ENCODE measurements at places on chromosomes 4 and X. TPM values are rescaled to one million over a fixed set of nuclear protein-coding genes. Genes with fewer than 3 reads are reported as not detected.

GRCh38 chr4:113285501-113285900, 236.0 kb downstream of the ANK2 start:
- no peak for DNase-seq
- H3K27me3 ChIP-seq, result no peaks in the 10 kb centered on the region
- no peaks in the 10 kb centered on the region for H3K4me1 ChIP-seq
- no peaks in the 10 kb centered on the region for H3K36me3 ChIP-seq
- H3K4me3 ChIP-seq, result no peak overlapping the region

The SERPINA7 gene
- not detected for total RNA-seq

- DNase-seq, result no peak
- no peak overlapping the region for H3K27ac ChIP-seq
- no peak overlapping the region for H3K4me3 ChIP-seq
- no peaks in the 10 kb centered on the region for H3K36me3 ChIP-seq
- no peaks in the 10 kb centered on the region for H3K4me1 ChIP-seq
- no peaks in the 10 kb centered on the region for H3K27me3 ChIP-seq
Measured at GRCh38 chrX:2559124-2559523, 58.3 kb upstream of the DHRSX start.

DNA sequence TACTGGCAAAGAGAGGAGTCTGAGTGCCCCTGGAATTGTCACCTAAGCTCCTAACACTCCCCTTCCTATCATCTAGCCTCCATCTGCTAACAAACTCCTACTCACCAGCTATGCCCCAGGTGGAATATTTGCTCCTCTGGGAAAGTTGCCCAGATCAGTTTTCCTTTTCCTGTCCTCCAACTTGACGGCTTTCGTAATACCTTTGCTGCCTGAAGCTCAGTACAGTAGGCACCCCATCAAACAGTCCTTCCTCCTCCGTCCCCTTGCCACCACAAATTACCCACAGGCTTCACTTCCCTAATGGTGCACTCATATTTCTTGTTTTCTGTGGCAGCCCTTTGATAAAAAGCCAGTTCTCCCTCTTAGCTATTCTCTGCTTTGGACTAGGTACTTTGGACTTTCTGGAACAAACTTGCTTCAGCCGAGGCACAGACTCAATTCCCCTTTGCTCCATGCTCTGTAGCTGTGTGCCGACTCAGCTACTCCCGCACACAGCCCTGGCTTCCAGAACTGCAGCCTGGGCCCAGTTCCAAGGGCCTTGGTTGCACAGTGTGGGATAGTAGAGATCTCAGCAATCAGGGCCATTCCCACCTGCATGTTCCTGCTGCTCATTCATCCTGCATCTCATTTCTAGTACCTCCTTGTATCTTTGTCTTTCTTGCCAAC, 605.1 kb downstream of the BCOR start:
- H3K4me1 ChIP-seq, result no peaks in the 10 kb centered on the region
- no peaks in the 10 kb centered on the region for H3K36me3 ChIP-seq
- no peak overlapping the region for H3K27ac ChIP-seq
- no peak for DNase-seq
- H3K27me3 ChIP-seq, result no peaks in the 10 kb centered on the region
- no peak overlapping the region for H3K4me3 ChIP-seq

DNA sequence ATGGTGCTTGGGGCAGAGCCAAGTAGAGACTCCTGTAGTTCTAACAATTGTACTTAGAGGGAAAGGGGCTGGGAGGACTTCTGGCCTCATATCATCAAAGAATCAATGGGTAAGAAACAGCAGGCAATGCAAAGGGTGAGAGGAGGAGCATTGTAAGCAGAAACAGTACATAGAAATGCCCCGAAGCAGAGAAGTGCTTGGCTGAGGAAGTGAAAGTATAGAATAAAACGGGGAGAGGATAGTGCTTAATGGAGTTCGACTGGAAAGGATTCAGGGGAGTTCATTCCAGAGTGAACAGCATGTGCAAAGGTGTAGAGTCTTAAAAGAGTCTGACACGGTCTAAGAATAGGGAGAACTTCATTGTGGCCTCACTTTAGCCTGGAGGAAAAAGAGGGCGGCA, 103.0 kb downstream of the SYNPO2 start:
- H3K27ac ChIP-seq, result peak overlapping the region; percentile 91
- H3K4me3 ChIP-seq, result no peak overlapping the region
- peaks cover 95% of the 10 kb centered on the region for H3K4me1 ChIP-seq

- no peak for DNase-seq
- H3K4me1 ChIP-seq, result no peaks in the 10 kb centered on the region
- no peaks in the 10 kb centered on the region for H3K27me3 ChIP-seq
Measured at GRCh38 chrX:32448945-32449344, 762.4 kb downstream of the DMD start.

GRCh38 chr4:73718375-73719373, 21.7 kb upstream of the CXCL8 start:
- H3K4me1 ChIP-seq, result no peaks in the 10 kb centered on the region
- DNase-seq, result no peak
- no peaks in the 10 kb centered on the region for H3K36me3 ChIP-seq
- H3K27ac ChIP-seq, result no peak overlapping the region
- H3K4me3 ChIP-seq, result no peak overlapping the region

DNA sequence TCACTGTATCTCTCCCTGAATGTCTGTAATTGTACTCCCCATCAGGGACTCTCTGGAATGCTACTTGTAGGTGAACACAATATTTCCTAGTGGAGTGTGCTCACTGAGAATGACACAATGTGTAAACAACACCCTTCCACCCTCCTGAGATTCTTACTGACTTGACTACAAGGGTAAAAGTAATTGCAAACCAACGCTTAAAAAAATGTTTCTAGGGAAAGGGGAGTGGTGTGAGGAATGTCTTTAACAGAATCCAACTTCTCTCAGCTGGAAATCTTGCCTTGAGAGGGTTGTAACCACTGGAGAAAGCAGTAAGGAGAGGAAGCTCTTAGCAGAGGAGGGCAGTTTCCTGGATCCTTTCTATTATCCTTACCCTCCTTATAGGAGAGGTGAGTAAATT, 5.1 kb upstream of the RAPGEF2 start:
- no peaks in the 10 kb centered on the region for H3K36me3 ChIP-seq
- H3K4me3 ChIP-seq, result no peak overlapping the region
- no peak overlapping the region for H3K27ac ChIP-seq
- H3K4me1 ChIP-seq, result peaks cover 12% of the 10 kb centered on the region
- DNase-seq, result no peak

The MAGEB2 gene
- total RNA-seq, result not detected

DNA sequence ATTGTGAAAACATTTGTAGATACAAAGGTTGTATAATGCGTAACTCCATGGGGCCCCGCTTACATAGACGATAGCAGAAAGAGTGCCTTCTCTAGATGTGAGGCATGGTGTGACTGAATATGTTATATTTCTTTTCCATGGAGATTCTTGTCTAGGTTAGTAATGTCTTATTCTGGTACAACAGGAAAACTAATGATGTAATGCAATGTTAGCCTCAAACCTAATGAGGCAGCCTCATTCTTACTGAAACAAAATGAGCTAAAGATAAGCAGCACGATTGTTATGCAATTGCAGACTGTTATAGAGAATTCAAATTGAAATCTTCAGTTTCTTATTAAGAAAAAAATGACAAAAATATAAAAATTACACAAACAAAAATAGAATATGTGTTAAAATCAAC, 171.1 kb upstream of the ANKRD50 start:
- H3K4me3 ChIP-seq, result no peak overlapping the region
- no peaks in the 10 kb centered on the region for H3K27me3 ChIP-seq
- no peak overlapping the region for H3K27ac ChIP-seq
- no peaks in the 10 kb centered on the region for H3K4me1 ChIP-seq
- DNase-seq, result no peak

The TLR2 gene
- total RNA-seq, result 68.5 TPM

DNA sequence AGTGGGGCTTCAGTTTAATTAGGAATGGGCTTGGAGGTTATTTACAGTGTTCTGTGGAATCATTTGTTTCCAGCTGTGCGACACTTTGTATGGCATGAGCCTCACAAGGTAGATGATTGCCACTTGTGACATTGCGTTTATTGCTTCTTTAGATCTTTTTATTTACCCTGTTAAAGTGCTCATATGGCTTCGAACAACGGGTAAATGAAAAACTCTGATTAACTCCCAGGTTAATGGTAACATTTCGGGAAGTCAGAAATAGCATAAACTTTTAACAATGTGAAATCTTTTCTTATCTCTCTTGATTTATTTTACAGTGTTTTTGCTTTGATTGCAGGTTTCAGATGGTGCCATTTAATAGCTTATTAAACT, 494.3 kb downstream of the IDS start:
- no peak for DNase-seq
- H3K27ac ChIP-seq, result no peak overlapping the region
- H3K4me3 ChIP-seq, result no peak overlapping the region

DNA sequence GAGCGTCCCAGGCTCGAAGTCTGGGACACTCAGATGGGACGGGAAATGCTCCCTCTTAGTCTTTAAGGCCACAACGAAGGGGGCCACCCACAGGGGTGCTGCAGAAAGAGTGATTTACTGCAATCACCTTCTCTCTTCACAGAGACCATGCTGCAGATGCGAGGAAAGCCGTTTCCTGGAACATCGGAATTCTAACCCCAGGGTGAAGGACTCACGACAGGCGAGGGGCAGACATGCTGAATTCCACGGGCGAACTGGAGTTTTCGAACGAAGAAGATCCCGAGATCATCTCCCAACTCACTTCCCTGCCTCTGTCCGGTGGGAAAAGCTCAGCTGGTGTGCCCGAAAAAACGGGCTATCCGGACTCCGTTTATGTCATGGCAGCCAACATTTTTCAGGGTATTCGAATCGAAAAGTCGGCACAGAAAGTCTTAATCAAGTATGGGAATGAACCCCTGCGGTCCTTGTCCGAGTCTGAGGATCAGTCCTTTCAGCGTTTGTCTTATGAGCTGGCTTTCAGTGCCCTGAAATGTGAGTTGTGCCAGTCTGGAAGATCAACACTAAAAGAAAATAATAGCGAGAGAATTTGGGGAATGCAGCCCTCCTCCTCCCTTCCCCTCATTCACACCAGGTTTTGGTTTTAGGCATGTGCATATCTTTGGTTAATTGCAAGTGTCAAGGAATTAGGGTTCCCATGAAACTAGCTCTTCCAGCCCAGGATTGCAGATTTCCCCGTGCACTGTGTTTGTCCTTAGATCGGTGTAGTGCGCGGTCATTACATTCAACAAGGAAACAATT, 905 bp downstream of the NSUN7 start:
- peak overlapping the region; percentile 61 for H3K27ac ChIP-seq
- no peaks in the 10 kb centered on the region for H3K27me3 ChIP-seq
- no peak for DNase-seq
- H3K36me3 ChIP-seq, result no peaks in the 10 kb centered on the region

DNA sequence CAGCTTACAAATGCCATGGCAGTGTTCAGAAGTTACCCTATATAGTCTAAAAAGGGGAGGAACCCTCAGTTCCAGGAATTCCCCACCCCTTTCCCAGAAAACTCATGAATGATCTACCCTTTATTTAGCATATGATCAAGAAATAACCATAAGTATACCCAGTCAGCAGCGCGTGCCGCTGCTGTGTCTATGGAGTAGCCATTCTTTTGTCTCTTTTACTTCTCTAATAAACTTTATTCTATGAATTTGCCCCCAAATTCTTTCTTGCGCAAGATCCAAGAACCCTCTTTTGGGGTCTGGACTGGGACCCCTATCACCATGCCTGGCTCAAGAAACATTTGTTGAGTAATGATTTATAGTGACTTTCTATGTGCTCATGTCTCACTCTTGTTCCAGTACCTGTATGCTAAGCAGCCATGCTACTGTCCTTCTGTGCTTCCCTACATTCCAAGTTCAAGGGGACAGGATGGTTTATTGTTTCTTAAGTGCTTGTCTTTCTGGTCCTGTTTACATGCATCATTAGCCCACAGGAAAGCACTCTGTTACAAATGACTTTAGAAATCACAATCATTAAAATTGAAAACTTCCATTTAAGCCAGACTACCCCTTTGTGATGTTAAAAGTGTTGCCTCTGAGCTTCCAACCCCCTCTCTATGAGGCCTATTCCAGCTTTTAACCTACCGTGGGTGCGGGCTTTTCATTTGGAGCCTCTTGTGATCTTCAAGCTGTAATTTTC, 63.4 kb upstream of the S100G start:
- DNase-seq, result no peak
- H3K27ac ChIP-seq, result no peak overlapping the region
- no peak overlapping the region for H3K4me3 ChIP-seq
- no peaks in the 10 kb centered on the region for H3K4me1 ChIP-seq
- no peaks in the 10 kb centered on the region for H3K36me3 ChIP-seq

GRCh38 chrX:56995271-56995994, at the start of gene SPIN3:
Gene SPIN3 (minus strand): TSS chrX:56995541. CDS start chrX:56994947, 594 bp downstream.
- peak; percentile 22 for DNase-seq
- no peaks in the 10 kb centered on the region for H3K36me3 ChIP-seq
- H3K27me3 ChIP-seq, result no peaks in the 10 kb centered on the region
- H3K4me3 ChIP-seq, result peak within 1 kb of the TSS; percentile 86
- peaks cover 3% of the 10 kb centered on the region for H3K4me1 ChIP-seq

GRCh38 chr4:180950377-180950776, 1292.8 kb upstream of the TENM3 start:
- no peaks in the 10 kb centered on the region for H3K36me3 ChIP-seq
- H3K27ac ChIP-seq, result no peak overlapping the region

Measured in thoracic aorta (tissue), 2 donors.